ENCODE measurements at places on chromosomes 16 and 17. TPM values are rescaled to one million over a fixed set of nuclear protein-coding genes. Genes with fewer than 3 reads are reported as not detected.

GRCh38 chr17:20123209-20123608 is 114.0 kb downstream of the SPECC1 start:
- no peak overlapping the region for H3K27ac ChIP-seq
- H3K4me1 ChIP-seq, result peaks cover 6% of the 10 kb centered on the region
- no peak overlapping the region for H3K4me3 ChIP-seq
- no peaks in the 10 kb centered on the region for H3K36me3 ChIP-seq
- no peaks in the 10 kb centered on the region for H3K27me3 ChIP-seq

- H3K36me3 ChIP-seq, result no peaks in the 10 kb centered on the region
- no peak for DNase-seq
- H3K27ac ChIP-seq, result no peak overlapping the region
- H3K4me1 ChIP-seq, result no peaks in the 10 kb centered on the region
Observed at GRCh38 chr16:60142619-60143347, 1408.7 kb upstream of the GOT2 start.

- no peaks in the 10 kb centered on the region for H3K36me3 ChIP-seq
- H3K4me1 ChIP-seq, result peaks cover 20% of the 10 kb centered on the region
- DNase-seq, result no peak
Observed at GRCh38 chr17:77237232-77238008, 96.7 kb downstream of the SEC14L1 start.

DNA sequence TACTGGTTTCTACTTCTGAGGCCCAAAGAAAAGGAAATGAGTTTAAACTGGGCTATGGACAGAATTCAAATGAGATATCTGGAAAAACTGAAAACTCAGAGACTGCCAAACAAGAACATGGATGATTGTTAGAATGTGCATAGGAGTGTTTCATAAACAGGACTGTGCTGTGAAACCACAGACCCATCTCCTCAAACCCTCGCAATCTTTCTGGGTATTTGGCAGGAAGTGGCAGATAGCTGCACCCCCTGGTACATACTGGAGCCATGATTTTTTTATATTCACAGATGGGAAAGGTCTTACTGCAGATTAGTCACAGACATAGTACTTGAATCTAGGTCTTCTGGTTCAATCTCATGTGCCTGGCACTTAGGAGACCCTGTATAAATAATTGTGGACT is 145.0 kb downstream of the CCDC182 start:
- H3K4me3 ChIP-seq, result no peak overlapping the region
- no peaks in the 10 kb centered on the region for H3K4me1 ChIP-seq
- no peak overlapping the region for H3K27ac ChIP-seq
- H3K36me3 ChIP-seq, result no peaks in the 10 kb centered on the region
- no peak for DNase-seq

DNA sequence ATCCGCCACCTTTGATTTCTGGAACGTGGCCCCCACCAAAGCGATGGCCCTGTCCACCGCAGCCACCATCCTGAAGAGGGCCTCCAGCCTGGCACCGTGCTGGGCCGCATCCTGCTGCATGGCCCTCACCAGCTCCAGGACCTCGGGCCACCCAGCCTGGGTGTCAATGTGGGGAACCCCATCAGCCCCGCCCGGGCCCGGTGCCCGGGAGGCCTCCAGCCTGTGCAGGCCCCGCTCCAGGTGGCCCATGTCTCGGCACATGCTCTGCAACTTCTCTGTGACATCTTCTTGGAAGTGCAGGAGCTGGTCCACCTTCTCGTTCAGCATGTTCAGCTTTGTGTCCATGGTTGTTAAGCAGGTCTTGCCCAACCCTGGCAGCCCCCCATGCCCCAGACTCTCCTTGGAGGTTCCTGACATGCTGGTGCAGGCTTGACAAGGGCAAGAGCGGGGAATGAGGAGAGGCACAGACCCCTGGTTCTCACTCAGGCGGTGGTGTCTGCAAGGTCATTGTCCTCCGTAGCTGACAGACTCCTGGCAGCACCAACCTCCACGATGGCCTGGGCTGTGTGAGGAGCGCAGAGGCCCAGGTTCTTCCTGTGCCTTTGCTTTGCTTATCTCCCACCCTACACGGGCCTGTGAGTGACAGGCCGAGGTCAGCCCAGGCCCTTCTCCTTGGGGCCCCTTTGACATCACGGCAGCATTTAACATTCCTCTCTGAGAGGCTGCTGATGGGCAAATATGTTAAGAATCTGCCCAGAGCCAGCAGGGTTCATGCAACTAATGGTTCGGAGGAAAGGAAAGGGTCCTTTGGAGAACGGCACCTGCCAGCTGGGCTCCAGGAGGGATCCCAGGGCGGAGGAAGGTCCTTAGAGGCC is at the start of gene MYLK3:
MYLK3 (minus strand) TSS at position 568 of the 875 bp plus-strand sequence; CDS start at position 417, 151 bp downstream.
- H3K4me3 ChIP-seq, result no peak within 1 kb of the TSS
- H3K27ac ChIP-seq, result no peak within 1 kb of the TSS
- H3K27me3 ChIP-seq, result no peaks in the 10 kb centered on the region
- H3K36me3 ChIP-seq, result no peaks in the 10 kb centered on the region
- DNase-seq, result peak; percentile 54
- no peaks in the 10 kb centered on the region for H3K4me1 ChIP-seq

GRCh38 chr17:48492401-48493298 is 38.2 kb downstream of the HOXB1 start:
- peak; percentile 91 for DNase-seq
- peak overlapping the region; percentile 67 for H3K27ac ChIP-seq
- H3K27me3 ChIP-seq, result no peaks in the 10 kb centered on the region
- H3K36me3 ChIP-seq, result no peaks in the 10 kb centered on the region
- H3K4me3 ChIP-seq, result peak overlapping the region; percentile 40

DNA sequence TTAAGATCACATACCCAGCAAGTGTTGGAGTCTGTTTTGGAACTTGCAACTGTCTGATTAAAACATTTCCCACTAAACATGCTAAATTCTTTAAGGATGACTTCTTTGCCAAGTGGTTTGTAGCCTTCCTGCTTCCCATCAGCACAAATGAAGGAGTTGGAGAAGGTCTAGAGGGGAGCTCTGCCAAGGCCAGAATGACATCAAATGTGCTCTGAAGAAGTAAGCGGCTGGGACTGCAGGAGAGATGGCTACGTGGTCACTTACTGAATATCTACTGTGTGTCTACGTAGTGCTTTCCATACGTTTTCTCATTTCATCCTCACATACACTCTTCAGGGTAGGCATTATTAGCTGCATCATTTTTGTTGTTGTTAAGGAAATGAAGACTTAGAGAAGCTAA is 135.7 kb upstream of the NLRP1 start:
- DNase-seq, result no peak
- H3K27ac ChIP-seq, result no peak overlapping the region
- H3K27me3 ChIP-seq, result peaks cover 4% of the 10 kb centered on the region
- H3K4me1 ChIP-seq, result no peaks in the 10 kb centered on the region
- H3K4me3 ChIP-seq, result no peak overlapping the region

- H3K4me3 ChIP-seq, result no peak overlapping the region
- H3K4me1 ChIP-seq, result no peaks in the 10 kb centered on the region
- no peak overlapping the region for H3K27ac ChIP-seq
- no peaks in the 10 kb centered on the region for H3K36me3 ChIP-seq
- DNase-seq, result peak; percentile 40
Observed at GRCh38 chr17:37693328-37693727, 50.1 kb upstream of the DDX52 start.

GRCh38 chr16:19085679-19086200 is 18.3 kb downstream of the COQ7 start:
- H3K27ac ChIP-seq, result no peak overlapping the region
- H3K27me3 ChIP-seq, result no peaks in the 10 kb centered on the region
- H3K4me3 ChIP-seq, result no peak overlapping the region
- DNase-seq, result no peak
- H3K36me3 ChIP-seq, result no peaks in the 10 kb centered on the region

DNA sequence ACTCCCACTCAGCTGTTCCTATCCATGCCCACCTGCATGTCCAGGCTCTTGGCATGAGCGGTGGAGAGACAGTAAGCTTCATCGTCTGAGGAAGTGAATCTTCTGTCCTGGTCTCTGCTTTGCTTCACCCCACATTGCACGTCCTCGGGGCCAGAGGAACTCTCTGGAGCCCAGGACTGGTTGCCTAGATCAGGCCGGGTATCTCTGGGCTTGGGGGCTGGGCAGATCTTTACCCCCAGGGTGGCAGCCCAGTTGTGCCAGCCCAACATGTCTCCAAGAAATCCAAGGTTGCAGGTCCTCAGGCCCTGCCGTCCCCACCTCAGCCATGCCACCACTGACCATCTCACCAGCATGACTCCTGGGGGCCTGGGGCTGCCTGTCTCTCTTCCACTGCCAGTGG is 58.3 kb downstream of the BEAN1 start:
- no peaks in the 10 kb centered on the region for H3K4me1 ChIP-seq
- no peaks in the 10 kb centered on the region for H3K27me3 ChIP-seq
- no peak overlapping the region for H3K4me3 ChIP-seq
- DNase-seq, result no peak
- H3K27ac ChIP-seq, result no peak overlapping the region

GRCh38 chr17:81148986-81149533 is 16.2 kb upstream of the PVALEF start:
- H3K4me3 ChIP-seq, result no peak overlapping the region
- no peak overlapping the region for H3K27ac ChIP-seq
- no peaks in the 10 kb centered on the region for H3K4me1 ChIP-seq
- DNase-seq, result no peak

- H3K4me3 ChIP-seq, result no peak overlapping the region
- H3K27me3 ChIP-seq, result no peaks in the 10 kb centered on the region
- no peaks in the 10 kb centered on the region for H3K36me3 ChIP-seq
- H3K27ac ChIP-seq, result no peak overlapping the region
- DNase-seq, result no peak
- H3K4me1 ChIP-seq, result no peaks in the 10 kb centered on the region
Observed at GRCh38 chr16:65142276-65142675, 20.4 kb upstream of the CDH11 start.

DNA sequence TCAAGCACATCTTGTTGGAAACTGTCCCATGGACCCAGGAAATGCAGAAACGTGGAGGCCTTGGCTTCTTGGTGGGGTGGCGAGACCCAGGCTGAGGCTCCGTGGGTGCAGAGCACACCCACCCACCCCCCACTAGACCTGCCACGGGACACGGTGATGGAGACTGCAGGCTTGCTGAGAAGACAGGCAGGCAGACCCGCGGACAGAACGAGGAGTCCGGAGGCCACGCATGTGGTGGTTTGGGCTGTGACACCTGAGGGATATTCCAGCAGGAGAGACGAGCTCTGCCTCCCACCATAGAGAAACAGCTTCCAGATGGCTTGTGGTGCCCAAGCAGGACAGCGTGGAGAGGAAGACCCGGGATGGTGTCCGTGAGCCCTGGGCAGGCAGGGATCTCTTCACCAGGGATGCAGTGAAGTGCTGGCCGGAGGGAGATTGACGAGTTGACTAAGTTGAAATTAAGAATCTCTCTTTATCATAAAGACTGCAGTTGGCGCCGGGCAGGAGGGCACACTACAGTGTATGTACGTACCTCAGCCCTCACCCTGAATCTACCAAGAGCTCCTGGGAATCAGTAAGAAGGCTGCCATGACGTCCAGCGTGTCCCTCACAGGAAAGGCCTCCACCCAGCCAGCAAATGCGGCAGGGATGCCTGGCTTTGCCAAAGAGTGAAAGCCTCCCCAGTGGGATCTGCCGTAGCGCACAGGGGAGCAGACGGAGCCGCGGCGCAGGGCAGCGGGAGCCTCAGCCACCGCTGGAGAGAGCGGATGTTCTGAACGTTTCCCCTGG is 8.2 kb downstream of the UBE2I start:
- H3K27me3 ChIP-seq, result no peaks in the 10 kb centered on the region
- no peaks in the 10 kb centered on the region for H3K4me1 ChIP-seq
- H3K4me3 ChIP-seq, result no peak overlapping the region
- no peak for DNase-seq
- H3K36me3 ChIP-seq, result peaks cover 76% of the 10 kb centered on the region

Gene WBP2
- 110 TPM for polyA plus RNA-seq

Gene PSMD7
- 91.2 TPM for polyA plus RNA-seq

Gene PITPNM3
- 3.6 TPM for polyA plus RNA-seq

Gene MT1A
- polyA plus RNA-seq, result 29.4 TPM

Gene PDILT
- polyA plus RNA-seq, result not detected
